Neural crest cell (in vitro differentiated cells): ENCODE measurements at places on chromosomes 6 and 20.
A peak's percentile ranks its signal among the peaks of the same experiment; 100 is the strongest.

DNA sequence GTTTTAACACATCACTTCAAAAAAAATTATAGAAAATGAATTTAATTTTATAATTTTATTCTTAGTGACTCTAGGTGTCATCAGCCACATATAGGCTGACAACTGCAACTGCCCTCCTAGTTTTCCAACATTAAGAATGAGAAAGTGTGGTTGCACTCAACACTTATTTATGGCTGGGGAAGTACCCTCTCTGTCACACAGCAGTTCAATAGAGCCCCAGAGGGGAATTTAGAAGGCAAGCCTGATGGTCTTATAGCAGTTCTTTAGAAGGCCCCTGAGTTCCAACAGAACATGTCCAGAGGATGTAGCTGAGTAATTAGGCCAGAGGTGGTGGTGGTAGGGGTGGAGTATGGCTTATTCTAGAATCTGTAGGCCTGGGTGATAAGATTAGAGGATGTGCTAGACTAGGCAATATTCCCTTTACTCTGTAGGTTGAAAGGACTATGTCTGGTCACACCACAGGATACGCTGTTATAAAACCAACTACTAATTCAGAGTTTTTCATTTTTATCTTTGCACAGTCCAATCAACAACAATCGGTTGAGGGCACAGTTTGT lies 226.5 kb upstream of the CITED2 start:
- no peak for DNase-seq

GRCh38 chr20:61956396-61957342 lies 109.0 kb downstream of the TAF4 start:
- DNase-seq = no peak

DNA sequence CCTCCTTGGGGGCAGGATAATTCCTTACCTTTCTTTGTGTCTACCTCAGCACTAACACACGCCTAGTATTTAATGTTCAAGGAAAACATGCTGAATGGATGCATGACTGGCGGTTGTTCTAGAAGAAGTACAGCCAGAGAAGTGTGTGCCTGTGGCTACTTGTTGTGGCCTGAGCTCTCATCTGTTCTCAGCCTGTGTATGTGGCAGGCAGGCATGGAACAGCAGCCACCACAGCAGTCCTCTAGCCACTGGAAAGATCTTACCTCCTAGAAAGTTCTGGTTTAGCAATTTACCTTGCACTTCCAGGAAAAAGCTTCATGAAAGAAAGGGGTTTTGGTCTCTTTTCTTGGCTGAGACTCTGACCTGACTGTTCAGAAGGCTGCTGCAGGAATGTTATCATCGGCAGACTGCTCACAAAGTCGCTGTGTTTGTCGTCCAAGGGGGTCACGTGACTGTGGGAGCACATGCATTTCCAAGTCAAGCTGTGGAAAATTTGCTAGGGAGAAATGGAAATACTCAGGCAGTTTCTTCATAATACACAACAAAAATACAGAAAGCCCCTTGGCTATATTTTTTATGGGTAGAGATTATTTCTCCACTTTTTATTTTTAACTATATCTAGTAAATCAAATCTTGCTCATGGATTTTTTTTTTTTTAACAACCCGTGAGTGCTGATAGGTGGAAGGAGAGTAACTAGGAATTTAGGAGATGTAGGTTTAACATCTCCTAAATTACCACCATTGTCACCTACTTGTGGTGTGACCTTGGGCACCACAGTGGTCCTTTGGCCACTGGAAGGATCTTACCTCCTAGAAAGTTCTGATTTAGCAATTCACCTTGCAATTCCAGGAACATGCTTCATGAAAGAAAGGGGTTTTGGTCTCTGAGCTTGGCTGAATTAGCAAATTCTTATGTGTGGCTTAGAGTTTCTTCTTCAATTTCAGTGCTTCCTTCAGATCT lies 110.8 kb upstream of the GPR6 start:
- no peak for DNase-seq

DNA sequence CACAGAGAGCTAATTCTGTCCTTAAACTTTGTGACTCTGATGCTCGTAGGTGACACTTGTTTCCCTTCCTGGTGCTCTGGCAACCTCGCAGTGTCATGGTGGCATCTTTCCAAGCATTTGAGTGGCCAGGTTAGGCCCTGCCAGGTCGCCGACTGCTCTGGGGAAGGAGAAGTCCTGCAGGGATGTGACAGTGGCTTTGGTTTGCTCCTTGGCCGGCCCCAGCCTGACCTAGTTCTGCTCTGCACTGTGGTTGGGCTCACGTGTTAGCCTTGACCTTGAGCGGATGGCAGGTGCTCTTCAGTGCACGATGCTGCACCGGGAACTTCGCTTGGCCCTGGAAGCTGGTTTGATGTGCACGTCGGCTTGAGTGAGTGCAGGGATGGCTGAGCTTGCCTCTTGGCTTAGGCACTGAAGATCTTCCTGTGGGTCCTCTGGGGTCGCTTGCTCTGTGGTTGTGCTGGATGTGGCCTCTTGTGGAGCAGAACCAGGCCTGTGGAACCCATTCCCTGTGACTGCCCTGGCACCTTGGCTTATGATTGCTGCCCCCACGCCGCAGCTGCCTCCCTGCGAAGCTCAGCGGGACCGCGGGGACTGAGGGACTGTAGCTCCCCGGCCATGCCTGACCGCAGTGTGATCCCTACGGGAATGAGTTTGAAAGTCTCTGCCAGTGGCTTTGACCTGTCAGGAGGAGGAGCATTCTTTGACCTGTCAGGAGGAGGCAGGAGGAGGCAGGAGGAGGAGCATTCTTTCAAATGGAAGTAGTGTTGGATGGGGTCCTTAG lies 8.7 kb downstream of the OSBPL2 start:
- DNase-seq = no peak

- peak; percentile 56 for DNase-seq
Observed at GRCh38 chr20:46013829-46014516, 5.3 kb downstream of the MMP9 start.

GRCh38 chr6:163991321-163991720 lies 576.8 kb downstream of the QKI start:
- DNase-seq = no peak

GRCh38 chr20:6024768-6025167 lies 29.1 kb downstream of the LRRN4 start:
- no peak for DNase-seq

DNA sequence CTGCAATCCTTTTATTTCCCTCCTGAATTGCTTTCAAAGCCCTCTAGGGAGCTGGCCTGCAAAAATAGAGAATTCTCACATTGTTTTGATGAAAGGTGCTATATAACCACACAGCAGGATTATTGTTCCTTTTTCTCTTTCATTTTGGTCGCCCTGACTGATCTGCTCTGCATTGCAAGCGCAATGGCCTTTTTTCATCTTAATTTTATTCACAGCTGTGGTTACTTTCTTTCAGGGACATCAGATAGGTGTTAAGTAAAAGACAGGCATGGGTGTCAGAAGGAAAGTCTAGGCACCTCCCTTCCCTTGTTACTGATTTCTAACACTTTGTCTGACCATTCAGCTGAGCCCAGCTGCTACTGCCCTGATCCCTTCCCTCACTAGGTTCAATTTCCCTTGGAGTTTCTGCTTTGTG lies 850.5 kb upstream of the MAP3K7 start:
- no peak for DNase-seq

- no peak for DNase-seq
Observed at GRCh38 chr20:58433759-58434158, 44.7 kb downstream of the VAPB start.

DNA sequence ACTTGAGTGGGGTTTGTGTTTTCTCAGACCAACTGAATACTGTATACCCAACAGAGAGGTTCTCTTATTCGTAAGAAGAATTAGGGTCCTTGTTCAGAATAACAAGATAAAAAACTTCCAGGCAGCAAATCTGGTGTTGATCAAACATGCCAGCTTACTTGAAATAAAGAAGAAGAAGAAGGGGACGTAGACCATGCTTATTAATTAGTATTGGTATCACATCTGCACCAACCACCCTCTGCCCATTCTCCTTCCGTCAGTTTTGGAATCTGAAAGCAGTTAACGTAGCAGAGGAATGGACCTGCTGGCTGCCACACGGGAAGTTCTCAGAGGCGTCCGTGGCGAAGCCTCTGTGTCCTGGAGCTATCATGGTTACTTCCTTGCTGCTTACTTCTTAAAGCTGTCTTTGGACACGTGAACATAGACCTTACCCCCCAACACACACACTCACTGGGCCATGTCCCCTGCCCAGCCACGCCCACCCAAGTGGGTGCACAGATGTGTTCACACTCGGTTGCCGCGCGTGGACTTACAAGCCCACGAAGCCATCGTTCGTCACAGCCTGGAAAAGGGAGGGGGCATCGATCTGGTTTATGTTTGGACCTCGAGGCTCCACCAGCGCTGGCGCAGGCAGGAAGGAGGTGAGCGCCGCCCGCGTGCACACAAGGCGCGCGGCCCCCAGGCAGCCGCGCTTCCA lies 4.1 kb upstream of the DLL1 start:
- DNase-seq = no peak

- no peak for DNase-seq
Observed at GRCh38 chr6:3654898-3655297, 96.6 kb downstream of the PXDC1 start.

- DNase-seq = no peak
Observed at GRCh38 chr6:113696960-113697359, 160.2 kb upstream of the MARCKS start.

DNA sequence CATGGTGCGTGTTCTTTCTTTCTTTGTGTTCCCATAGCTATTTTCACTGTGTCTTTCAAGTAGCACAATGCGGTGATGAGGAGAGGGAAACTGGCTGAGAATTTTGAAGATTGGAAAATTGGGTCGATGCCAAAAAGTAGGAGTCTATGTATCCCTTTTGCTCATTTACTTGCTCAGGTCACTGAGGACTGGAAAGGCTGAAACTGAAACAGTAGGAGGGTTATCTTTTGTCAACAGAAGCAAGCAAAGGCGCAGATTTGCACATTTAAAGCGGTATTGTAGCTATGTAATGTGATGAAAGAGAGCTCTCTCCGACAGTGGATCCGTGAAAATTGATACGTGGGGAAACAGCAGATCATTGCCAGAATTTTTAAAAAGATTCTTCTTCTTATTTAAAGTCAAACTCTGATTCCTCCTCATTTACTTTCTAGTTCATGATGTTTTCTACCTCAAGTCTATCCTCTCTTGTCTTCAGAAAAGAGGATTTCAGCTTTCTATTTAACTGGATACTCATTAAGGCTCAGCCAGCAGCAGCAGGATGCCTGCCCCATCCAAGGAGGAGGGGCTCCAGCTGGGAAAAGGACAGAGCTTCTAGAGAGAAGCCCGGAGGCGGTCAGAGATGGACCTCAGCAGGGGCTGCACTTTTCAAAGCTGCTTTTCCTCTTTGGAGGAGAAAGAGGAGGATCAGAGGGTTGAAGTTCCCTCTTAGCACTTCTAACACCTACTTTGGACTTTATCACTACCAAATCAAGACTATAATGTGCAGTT lies 15.9 kb upstream of the FYN start:
- DNase-seq = peak; percentile 58

DNA sequence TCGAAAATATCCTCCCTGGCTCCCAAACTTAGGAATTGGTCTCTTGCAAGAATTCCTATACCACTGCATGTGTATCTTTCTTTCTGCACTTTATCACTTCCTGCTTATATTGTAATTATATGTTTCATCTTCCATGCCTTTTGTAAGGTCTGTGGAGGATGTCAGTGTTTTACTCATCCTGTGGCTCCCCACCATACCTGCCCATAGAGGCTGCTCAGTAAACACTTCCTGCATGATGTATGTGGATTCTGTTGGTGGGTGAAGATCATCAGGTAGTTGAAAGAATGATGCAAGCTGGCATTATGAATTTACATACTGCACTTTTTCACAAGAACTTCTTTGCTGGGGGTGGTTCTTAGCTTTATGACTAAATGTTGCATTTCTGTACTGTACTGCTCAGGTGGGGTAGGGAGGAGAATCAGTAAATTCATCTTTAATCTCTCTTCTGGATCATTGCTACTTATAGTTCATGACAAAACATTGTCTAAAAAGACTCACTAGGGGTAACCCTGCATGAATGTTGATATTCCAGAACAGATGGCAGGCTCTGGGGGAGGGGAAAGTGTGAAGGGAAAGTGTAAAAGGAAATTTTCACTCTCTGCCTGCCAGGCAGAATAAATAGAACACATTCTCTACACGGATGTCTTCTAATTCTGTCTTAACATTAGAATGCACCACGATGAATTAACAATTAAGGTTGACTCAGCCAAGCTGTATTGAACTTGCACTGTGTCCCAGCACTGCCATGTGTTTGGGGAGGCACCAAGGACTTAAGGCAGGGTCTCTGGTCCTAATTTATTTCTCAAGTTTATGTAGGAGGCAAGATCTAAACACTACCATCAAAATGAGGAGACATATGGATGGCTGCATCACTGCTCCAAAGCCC lies 36.0 kb upstream of the KLHL31 start:
- no peak for DNase-seq

GRCh38 chr6:140586426-140587061 lies 1212.1 kb upstream of the CITED2 start:
- no peak for DNase-seq
